ELR (cell line): ENCODE measurements at places on chromosomes 3 and 15.

GRCh38 chr15:40999190-40999589 lies 45.9 kb downstream of the CHAC1 start:
- peak; percentile 97 for DNase-seq

- no peak for DNase-seq
Measured at GRCh38 chr3:82596805-82597204, 835.4 kb upstream of the GBE1 start.

DNA sequence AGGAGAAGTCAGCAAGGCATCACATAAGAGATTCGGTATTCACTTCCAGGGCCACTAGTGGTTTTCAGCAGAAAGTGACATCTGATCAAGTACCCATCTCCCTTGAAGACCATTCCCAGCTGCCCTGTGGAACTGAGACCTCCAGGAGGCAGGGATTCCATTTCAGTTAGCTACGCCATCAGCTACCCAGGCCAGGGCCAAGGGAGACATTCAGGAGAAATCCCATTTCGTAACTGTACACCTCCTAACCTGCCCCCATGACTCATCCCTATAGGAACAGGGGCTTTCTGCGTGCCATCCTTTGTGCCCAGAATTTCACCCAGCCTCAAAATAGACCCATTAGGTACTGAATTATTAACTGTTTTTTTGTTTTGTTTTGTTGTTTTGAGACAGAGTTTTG lies 24.7 kb downstream of the SPATA12 start:
- no peak for DNase-seq

DNA sequence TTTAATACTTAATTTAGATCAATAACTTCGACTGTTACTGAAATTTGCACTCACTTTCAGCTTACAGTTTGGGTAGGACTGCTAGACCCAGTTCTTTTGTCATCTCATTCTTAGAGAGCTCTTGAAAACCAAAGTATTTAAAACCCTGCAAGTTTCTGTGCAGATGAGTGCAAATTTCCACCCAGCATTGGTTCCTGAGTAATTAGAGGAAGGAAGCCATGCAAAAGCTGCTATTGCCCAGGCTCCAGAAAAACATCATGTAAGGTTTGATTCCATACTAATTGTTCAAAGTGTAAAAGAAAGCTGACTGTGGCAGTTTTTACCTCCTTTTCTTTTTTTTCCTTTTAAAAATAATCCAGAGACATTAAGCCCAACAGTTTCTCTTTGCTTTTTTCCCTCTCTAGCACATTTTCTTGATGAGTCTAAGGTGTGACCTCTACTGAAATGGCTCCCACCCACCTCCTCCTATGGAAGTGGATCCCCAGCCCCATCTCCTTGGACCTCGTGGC lies 30.3 kb downstream of the ABHD2 start:
- no peak for DNase-seq

GRCh38 chr15:47990821-47991220 lies 130.0 kb upstream of the SLC24A5 start:
- no peak for DNase-seq

DNA sequence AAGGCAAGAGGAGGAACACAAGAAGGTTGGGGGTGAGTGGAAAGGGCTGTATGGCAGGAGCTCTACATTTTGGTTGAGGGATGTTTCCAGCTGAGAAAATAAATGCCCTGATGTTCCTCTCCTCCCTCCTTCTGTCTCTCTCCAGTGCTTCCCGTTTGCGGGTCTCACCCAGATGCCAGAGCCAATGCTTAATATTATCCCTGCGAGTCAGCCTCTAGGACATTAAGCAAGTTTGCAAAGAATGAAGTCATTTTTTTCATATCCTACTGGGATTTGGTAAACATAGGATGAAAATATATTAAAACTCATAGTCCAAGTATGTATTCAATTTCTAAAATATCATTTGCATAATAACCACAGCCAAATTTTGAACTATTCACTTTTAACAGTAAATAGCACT lies 295.9 kb downstream of the CADM2 start:
- no peak for DNase-seq

DNA sequence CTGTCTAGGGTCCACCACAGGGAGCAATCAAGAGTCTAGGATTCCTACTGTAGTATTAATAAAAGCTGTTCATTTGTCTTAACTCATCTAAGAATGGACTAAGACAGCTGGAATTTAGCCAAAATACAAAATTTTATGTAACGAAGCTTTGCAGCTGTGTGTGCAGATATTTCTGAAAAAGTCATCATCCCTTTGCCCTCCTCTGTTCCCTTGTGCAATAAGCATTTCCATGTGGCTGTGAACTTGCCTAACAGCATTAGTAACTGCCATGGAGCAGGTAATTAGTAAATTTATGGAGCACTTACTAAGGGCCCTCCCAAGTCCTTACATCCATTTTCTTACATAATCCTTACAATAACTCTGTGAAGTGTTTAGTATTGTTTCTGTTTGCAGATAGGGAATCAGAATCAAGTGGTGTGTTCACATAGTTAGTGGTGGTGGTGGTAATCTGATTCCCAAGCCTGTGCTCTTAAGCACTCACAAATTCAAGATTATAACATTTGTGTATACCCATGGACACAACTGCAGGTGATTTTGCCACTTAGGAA lies 114.5 kb downstream of the RARB start:
- no peak for DNase-seq

DNA sequence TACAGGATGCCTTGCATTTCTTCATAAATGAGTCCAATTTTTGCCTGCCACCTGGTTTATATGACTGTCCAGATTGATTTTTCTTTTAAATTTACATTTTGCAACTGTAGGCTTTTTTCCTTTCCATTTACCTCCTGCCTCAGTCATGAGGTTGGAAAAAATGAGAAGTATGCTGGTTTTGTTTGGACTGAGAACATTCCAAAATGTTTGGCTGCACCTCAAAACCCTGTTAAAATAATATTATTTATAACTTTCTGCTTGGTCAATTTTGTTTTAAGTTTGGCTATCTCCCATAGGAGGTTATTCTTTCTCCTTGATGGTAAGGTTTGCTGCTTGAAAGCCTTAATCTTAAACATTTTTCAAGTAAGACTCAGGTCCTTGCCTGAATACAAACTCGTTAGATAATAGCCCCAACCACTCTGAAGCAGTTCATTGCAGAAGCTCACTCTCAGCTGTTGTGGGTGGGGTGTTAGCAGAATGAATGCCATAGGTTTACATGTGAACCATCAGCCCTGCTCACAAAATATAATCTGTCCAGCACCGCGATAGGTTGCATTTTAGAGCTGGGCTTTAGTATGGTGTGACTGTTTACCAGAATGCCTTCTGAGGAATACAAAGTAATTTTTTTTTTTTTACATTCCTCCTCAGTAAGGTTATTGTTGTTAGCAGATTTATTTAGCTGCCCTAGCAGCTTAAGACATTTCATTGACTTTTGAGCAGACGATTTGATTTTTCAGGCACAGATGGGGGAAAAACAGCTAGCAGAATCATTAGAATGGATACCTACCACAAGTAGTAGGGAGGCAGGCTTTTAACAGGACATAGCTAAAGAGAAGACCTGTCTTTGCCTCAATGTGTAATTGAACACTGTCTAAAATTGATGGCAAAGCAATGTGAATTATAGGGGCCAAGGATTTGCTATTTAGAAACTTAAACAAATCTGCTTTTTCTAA lies 630.8 kb upstream of the KCNMB2 start:
- peak; percentile 36 for DNase-seq

DNA sequence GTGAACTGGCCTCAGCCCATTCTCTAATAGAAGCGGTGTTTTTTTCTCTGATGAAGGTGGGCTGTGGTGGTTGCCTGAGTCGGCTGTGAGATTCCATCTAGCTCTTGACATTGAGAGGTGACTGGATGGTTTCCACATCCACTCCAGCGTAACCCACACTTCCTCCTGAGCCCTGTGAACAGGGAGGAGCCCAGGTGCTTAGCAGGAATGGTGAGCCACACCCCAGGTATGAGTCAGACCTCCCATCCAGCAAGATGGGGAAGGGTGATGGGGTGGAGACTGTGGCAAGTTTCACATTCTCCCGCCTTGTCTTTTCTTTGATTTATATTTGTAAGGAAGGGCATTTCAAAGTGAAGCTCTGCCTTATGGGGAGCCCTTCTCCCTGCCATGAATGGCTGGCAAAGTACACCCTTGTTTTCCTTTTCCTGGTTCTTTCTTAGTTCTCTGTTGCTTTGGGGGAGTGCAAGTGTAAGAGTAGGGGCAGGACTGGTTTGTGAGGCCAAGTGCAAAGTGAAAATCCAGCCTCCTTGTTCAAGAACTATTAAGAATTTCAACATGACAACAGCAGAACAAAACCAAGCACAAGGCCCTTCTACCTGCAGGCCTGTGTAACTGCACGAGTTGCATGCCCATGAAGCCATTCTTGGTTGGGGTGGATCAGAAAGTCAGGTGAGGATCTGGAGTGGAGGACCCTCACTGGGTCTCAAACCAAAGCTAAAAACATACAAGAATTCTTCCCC lies 4.6 kb upstream of the TPRG1 start:
- DNase-seq = no peak

DNA sequence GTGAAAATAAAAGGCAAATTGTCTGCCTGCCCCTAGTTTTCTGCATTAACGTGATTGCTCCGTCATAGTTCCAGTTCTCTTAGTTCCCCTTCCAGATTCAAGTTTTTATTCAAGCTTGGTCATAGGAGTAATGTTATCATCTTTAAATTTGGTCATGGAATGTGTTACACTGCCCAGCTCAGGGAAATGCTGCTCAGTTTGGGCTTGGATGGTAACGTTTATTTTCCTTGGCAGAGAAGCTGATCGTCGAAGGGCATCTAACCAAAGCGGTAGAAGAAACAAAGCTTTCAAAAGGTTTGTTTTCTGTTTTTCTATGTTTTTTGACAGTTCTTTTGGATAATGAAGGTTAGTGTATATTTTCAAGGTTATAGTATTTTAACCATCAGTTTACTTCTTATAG lies 118.4 kb upstream of the FLNB start:
- DNase-seq = no peak

DNA sequence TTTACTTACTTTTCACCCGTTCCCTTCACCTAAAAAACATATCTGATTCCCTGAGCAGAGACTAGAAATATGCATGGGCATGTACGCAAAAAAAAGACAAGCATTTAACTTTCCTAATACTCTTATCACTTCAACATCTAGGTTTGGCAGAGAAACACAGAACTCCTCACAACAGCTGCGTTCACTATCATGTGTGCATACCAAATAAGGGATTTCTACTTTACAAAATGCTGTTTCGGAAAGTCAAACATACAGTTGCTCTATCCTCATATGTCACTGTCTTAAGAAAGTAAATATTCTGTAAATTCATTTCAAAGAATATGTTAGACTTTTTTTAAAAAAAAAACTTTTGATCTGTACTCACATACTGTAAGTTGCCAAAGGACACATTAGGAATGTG lies 65.1 kb upstream of the CBLB start:
- no peak for DNase-seq

DNA sequence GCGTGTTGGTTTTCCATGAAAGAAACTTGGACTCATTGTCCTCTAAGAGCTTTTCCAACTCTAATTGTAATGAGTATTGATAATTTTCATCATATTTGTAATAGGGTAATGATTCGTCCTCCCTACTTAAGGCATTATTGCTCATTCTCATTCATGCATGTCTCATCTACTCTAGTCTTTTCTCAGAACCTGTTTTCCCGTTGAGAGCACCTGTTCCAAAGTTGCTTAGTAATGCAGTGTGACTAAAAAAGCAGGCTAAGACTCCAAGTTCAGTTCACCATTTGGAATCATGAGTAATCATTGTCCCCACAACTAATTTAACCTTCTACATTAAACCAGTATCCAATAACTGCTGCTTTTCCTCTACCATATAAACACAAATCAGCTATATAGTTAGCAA lies 84.0 kb downstream of the FILIP1L start:
- peak; percentile 42 for DNase-seq

- no peak for DNase-seq
Measured at GRCh38 chr3:171315101-171315500, 145.1 kb downstream of the TNIK start.

DNA sequence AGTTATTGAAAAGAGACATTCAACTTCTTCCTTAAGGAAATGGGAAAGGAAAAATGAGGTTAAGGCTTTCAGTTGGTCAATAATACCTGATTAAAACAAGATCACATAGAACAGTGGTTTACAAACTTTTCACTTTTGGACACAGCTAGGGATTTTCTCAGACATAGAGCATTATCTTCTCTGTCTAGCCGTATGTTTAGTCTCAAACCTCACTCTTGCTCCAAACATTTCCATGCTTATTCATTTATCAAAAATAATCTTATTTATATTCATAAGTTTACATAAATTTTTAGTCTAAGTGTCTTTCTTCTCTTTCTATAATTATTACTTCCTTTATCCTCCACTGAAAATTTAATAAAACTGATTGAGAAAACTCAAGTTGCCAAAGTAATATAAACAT lies 114.2 kb upstream of the AZI2 start:
- no peak for DNase-seq

DNA sequence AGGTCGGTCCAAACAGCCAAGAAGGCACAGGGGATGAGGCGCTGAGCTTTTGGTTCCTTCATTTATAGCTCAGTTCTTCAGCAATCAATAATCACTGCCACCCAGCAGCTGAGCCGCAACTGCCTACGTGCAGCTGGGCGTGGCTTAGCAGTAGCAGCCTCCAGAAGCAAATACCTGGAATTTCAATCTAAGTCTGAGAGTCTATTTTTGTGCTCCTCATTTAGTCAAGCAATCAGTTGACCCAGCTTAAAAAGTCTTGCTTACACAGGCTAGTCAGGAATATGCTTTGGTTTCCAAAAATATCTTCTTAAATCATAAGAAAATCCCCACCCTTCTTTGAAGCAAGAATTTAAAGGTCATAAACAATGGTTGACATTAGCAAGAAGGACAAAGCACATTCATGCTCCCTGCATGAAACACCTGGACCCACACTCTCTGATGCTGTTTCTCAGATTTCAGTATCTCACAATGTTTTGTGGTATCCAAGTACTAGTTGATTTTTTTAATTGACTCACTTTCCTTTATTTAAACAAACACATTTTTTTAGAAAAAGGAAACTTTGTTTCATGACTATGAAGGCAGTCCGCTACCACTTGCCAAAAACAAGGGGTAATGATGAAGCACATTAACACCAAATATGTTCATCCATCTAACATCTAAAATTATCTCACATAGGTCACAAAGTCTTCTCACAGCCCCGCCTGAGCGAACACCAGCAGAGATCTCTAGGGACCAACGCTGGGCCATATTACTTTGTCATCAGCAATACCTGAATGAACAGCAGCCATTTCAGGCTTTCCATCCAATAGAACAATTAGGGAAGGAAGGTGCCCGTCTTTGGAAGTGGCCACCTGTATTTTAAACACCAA lies 106.1 kb downstream of the OXNAD1 start:
- DNase-seq = no peak
